Kidney epithelial cell (primary cell): ENCODE measurements at places on chromosomes 3 and 15. TPM values are rescaled to one million over a fixed set of nuclear protein-coding genes. Genes with fewer than 3 reads are reported as not detected.

GRCh38 chr3:99789011-99789721, 28.5 kb upstream of the CMSS1 start:
- DNase-seq, result peak; percentile 18

- no peak for DNase-seq
These were observed 187.6 kb downstream of the NLGN1 start for GRCh38 chr3:173584838-173585831.

GRCh38 chr15:23039917-23040281, 530 bp upstream of the TUBGCP5 start:
- no peak for DNase-seq

- no peak for DNase-seq
These were observed 56.2 kb upstream of the PTPRG start for GRCh38 chr3:61505197-61505596.

DNA sequence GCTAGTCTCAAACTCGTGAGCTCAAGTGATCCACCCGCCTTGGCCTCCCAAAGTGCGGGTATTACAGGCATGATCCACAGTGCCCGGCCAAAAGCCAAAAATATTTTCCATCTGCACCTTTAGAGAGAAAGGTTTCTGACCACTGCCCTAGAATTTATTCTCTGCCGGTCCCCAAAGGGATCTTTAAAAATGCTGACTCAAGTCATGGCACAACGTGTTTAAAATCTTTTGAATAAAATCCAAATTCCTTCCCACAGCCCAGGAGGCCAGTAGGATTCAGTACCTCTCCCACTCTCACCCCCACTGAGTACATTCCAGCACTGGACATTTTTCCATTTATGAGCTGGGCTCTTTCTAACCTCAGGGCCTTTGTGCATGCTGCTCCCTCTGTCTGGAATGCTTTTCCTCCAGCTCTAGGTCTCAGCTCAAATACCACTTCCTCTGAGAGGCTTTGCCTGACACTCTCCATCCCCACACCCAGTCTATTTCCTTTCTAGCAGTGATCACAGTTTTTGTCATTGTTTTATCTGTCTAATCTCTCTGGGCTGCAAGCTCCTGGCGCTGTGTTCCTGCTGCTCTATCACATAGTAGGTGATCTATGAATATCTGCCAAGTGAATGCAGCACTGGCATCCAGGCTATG, 502.9 kb downstream of the SHQ1 start:
- DNase-seq, result no peak

Gene ACOX2
- total RNA-seq, result 0.38 and 0.41 TPM in 2 replicates

Gene SPTSSB
- total RNA-seq, result not detected in 2 replicates
